ENCODE measurements at places on chromosomes 4 and X.
A peak's percentile ranks its signal among the peaks of the same experiment; 100 is the strongest.

- peak; percentile 72 for ATAC-seq
Observed at GRCh38 chr4:48653217-48654014, 126.7 kb downstream of the FRYL start.

- ATAC-seq, result no peak
Observed at GRCh38 chr4:70614184-70614555, 14.4 kb upstream of the ENAM start.

GRCh38 chrX:46628460-46629371, 55.2 kb downstream of the CHST7 start:
- peak; percentile 71 for ATAC-seq

DNA sequence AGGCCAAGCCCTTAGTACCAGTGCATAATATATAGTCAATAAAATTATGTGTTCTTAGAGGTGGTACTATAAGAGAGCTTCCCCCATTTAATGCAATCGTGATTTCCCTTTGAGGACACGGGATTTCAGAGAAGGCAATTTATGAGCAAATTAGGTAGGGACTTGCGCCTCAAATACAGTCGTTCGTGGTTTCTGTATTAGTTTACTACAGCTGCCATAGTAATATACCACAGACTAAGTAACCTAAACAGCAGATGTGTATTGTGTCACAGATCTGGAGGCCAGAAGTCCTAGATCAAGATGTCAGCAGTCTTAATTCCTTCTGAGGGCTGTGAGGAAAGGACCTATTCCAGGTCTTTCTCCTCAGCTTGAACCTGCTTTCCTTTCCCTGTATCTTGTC, 1.5 kb upstream of the PUDP start:
- ATAC-seq, result no peak

- ATAC-seq, result peak; percentile 72
Observed at GRCh38 chr4:82352825-82353366, 20.9 kb downstream of the HNRNPD start.

DNA sequence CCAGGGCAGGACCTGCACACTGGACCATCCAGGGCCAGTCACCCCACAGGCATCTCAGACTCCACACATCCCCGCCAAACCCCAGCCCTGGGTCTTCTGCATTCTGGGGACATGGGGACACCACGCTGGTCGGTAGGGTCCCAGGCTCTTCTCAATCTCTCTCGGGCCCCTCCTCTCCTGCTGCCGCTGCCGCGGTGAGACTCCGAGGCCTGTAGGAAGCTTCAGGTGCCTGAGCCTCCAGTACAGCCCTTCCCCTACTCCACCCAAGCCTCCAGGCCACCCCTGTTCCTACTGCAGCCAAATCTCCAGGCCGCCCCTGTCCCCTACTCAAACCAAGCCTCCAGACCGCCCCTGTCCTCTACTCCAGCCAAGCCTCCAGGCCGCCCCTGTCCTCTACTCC, 5.5 kb upstream of the ASMT start:
- no peak for ATAC-seq

GRCh38 chr4:20829617-20830357, 129.5 kb downstream of the PACRGL start:
- no peak for ATAC-seq

GRCh38 chrX:68568136-68568535, 69.3 kb downstream of the YIPF6 start:
- ATAC-seq, result peak; percentile 72

- no peak for ATAC-seq
Observed at GRCh38 chr4:166064721-166065120, 191.7 kb downstream of the TLL1 start.

DNA sequence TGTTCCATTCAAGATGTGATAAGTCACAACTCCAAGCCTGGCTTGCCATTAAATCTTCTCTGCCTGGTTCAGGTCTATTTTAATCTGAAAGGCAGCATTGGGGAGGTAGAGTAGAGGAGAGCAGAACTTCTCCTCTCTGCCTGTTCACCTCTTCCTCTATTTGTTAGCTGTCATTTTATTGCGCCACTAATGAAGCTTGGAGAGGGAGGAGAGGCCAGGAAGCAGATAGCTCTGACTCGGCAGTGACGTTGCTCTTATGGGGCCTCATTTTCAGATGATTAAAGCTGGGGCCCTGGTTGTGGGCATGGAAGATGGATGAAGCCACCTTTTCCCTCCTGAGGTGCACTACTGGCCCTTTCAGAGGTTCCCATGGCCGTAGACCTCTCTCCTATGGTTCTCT, 207.3 kb downstream of the MID1IP1 start:
- no peak for ATAC-seq

- no peak for ATAC-seq
Observed at GRCh38 chr4:94545296-94545695, 93.6 kb downstream of the PDLIM5 start.

DNA sequence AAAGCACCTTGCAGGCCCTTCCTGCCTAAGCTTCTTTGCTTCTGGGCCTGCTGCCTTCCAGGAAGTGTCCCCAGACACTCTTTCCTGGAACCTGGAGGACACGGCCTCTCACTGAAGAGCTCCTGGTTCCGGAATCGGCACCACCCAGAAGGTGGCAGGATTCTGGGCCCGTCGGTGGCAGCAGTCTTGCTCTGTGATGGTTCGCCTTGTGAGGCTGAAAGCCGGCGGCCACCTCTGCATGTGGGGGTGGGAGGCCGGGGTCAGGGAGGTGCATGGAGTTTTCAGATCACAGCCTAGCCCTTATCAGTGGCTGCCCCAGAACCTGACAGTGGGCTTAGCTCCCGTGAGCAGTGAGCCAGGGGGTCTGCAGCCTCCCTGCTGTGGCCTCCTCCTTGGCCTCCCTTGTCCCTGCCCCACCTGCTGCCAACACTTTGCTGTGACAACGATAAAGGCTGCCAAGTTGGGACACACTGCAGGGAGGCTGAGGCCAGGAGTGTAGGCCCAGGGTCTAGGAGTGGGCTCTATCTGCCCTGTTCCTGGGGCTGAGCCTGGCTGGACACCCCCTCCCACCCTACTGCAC, 30.8 kb upstream of the GPR78 start:
- ATAC-seq, result no peak

DNA sequence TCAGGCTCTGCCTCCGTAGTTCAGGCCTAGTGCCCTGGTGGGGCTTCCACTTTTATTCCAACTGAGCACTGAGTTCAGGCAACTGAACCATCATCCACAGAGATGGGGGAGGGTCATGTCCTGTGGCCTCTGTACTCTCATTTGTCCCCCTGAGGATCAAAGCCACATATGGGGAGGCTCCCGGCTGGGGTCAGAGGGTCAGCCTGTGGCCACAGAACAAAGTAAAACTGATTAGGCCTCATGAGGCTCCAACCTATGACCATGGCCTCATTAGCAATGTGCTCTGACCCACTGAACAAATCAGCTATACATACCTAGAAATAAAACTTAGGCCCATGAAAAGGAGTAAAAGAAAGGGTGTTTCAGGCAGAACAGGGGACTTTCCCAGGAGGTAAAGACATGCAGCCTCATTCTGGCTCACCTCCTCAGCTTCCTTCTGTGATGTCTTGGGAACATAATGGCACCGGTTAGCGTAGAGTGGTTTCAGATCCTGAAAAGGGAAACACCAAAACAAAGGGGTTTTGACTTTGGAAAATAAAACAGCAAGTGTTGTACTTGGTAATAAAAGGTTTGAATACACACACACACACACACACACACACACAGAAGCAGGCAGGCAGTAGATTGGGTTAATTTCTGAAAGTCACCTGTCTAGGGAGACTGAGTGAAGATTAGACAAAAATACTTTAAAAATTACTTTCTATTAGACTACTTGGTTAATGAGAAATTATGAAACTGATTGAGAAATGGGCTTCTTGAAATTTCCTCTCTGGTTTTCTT, 24.3 kb downstream of the TMEM255A start:
- no peak for ATAC-seq

DNA sequence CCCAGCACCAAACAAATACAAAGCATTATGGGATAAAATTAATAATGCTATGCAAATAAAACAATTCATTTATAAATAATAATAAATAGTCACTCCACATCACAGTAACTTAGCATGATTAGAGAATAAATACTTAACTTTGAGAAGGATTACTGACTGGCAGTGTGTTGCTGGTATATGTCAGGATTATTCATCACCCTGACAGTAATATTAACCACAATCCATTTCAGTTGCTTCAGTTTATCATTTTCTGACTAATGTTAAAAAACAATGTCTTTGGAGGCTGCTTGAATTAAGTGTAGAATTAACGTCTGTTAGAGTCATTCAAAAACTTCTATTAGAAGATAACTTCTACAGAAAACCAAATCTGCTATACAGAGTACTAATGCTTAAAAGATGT, 124.1 kb upstream of the MAB21L2 start:
- no peak for ATAC-seq

GRCh38 chr4:124018383-124019317, 622.1 kb downstream of the SPRY1 start:
- peak; percentile 27 for ATAC-seq

- ATAC-seq, result peak; percentile 56
Observed at GRCh38 chr4:76948443-76949275, 893 bp upstream of the SEPTIN11 start.

Data from activated CD4-positive, CD25-positive, alpha-beta regulatory T cell treated with anti-CD3 and anti-CD28 coated beads, Interleukin-2, amount 50 U/mL, for 24 hours (primary cell).